ENCODE measurements at places on chromosomes 4 and X.

- no peak for DNase-seq
Observed at GRCh38 chr4:8905773-8906667, 34.4 kb upstream of the HMX1 start.

DNA sequence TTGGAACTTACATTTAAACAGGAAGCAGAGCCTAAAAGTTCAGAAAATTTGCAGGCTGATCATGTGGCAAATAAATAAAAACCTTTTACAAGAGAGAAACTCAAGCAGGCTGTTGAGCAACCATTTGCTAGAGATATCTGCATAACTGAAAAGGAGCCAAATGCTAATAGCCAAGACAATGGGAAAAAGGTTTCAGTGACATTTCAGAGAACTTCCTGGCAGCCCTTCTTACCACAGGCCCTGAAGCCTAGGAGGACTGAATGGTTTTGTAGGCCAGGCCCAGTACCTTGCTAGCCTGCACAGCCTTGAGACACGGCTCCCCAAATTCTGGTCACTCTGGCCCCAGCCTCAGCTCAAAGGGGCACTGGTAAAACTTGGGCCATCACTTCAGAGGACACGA lies 945.1 kb downstream of the ADGRL3 start:
- no peak for DNase-seq

DNA sequence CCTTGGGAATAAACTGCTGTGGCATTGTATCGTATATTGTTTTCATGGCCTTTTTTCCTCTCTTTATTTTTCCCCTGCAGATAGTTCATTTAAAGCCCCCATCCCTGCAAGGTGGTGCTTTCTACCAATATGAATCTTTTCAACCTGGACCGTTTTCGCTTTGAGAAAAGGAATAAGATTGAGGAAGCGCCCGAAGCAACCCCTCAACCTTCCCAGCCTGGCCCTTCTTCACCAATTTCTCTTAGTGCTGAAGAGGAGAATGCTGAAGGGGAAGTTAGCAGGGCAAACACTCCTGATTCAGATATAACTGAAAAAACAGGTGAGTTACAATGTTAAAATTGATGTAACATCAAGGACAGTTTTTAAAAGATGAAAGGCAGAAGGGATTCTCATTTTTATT lies 601 bp downstream of the SMARCAD1 start:
- DNase-seq, result no peak

GRCh38 chr4:100189820-100190642 lies at the start of gene DDIT4L:
DDIT4L (minus strand) TSS chr4:100190468; CDS start chr4:100189983, 485 bp downstream.
- DNase-seq, result no peak

GRCh38 chr4:125317525-125317877 lies 2.7 kb downstream of the FAT4 start:
- DNase-seq, result no peak

- DNase-seq, result no peak
Observed at GRCh38 chrX:100623001-100623400, 13.6 kb downstream of the TSPAN6 start.

DNA sequence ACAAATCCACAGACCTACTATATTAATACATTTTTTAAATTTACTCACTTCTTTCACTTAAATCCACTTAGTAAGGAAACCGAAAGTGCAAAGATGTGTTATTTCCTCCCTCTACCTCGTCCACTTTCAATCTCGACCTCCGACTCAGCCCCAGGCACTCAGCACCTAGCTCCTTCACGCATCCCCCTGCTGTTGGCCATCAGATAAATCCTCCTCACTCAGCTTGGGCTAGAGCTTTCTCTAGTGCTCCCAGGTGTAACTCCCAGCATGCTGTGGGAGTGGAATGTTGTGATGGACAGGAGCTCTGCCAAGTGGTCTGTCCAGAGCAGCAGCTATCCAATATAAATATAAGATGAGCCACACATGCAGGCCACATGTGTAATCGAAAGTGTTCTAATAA lies 26.7 kb upstream of the TEC start:
- DNase-seq, result no peak

DNA sequence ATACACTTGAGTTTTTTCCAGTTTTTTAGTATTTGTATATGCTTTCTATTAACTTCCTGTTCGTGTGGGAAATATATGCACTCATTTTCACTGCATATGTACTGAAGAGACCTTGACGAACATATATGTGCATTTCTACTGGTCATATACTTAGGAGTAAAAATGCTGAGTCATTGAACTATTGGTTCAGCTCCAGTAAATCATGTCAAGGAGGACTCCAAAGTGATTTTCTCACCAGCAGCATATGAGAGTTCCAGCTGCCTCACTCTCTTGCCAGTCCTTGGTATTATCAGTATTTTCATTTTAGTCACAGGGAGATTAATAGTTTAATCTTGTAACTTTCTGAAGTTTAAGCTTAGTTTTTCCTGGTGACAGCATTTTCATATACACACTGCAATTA lies 2750.2 kb downstream of the ARAP2 start:
- DNase-seq, result no peak

- no peak for DNase-seq
Observed at GRCh38 chrX:5726224-5726623, 502.4 kb downstream of the NLGN4X start.

GRCh38 chr4:73892966-73893365 lies 23.8 kb downstream of the CXCL1 start:
- no peak for DNase-seq

DNA sequence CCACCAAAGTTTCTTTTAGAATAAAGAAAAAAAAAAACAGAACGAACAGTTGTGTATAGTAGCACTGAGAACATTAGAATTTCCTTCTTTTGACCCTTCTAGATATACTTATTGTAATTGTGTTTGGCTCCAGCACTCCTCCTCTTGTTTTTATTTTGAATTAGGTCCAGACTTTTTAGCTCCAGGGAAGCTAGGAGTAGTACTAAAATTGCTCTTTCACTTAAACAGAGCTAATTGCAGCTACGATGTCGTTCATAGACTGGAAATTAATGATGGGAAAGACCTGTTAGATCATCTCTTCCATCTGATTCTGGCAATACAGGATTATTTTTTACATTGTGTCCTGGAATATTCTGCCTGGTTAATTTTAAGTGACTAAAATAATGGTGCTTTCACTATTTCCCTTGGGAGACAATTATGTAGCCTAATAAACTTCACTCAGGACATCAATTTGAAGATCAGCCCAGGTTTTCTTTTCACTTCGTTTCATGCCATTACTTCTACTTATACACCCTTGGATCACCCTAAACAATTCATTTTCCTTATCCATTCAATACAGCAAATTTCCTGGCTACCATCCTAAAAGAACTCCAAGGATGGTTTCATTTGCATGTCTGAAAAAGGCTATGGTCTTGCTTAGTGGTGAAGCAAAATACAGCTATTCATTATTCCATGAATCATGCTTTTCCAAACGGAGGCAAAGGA lies 480.8 kb upstream of the TECRL start:
- no peak for DNase-seq

- no peak for DNase-seq
Observed at GRCh38 chr4:15703439-15703838, 574 bp downstream of the BST1 start.

DNA sequence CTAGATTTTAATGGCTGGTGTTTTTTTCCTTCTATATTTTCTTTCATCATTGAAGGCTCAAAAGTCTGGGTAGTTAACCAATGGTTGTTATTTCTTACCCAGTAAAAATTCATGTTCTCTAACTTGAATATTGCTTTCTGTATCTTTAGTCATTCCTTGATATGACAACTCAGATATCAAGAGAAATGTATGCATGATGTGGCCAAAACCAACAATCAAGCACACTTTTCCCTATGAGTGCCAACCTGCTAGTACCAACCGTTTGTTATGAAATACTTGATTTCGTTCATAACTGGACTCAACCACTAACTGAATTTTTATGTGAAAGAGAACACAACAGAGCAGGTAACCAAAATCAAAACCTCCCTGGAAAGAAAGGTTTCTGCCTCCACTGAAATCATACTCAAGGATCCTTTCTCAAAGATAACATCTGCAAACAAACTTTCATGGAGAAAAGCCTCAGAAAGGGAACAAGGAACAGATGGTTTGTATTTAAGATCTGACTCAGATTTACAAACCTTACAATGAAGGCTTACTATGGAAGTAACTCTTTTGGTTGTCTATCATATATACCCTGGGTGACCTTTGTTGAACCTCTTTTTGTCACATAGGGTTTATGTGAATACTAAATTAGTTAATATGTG lies 8.3 kb upstream of the VEGFC start:
- DNase-seq, result no peak

DNA sequence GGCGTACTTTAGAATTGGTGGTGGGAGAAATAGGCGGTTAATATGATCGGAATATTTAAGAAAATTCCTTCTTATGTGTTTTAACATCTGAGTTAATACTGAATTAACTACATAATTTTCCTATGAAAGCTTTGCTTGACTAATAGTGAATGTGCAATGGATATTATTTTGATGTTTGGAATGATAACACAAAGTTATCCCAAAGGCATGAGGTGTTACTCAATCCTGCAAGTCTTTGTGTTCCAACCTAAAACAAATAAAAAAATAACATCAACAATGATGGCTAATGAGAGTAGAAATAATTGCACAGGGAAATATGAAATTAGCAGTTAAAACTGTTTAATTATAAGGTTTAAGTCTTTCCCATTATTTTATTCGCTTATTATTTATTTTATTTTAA lies 183.6 kb upstream of the ARSJ start:
- DNase-seq, result no peak

DNA sequence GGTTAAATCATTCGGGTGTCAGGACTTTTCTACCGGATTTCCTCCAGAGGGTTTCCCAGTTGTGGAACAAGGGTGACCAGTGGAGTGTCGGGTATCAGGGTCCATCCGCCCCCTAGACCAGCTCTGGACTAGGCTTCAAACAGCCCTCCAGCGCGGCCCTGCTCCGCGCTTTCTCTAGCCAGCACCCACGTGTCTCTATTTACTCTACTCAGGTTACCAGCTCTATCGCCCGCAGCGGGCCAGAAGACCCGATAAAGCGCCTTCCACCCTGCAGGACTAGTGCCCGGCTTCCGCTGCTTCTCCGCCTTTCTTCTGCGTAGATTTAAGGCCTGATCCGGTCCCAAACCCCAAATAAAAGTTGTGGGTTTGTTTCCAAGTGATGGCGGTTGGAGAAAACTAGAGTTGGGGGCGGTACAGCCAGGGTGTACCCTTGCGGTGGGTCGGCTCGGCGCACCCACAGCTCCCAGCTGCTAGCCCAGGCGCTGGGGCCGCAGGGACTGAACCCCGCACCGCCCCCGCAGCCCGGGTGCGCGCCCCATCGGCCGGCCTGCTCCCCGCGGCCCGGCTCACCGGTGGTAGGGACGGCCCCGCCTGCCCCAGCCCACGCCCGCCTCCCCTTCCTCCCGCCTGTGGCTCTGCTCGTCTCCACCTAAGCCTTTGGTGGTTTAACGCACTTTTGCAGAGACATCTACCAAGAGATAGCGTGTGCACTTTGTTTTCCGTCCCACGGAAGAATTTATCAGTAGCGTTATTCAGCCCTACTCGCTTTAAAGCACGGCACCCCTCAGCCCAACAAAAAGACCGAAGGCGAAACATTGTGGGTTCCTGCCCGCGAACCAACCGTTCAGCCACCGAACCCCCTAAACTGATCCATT lies 2.1 kb downstream of the LEF1 start:
- DNase-seq, result peak; percentile 27

DNA sequence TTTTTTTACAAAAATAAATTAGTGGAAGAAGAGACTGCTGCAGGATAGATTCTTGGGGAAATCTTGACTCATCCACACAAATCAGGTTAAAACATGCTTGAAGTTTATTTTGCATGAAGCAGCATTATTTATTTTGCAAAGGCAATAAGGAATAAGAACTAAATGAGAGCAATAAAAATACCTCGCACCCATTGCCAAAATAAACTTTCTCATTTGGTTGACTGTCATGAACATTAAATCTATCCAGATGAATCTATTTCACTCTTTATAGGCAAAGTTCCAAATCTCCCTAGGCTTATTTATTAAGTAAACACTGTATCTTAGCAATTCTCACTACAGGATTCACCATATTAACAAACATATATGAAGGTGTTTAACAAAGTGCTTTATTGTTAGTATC lies 58.9 kb downstream of the HOPX start:
- DNase-seq, result no peak

All from T-helper 1 cell (primary cell).